Stimulated activated CD8-positive, alpha-beta memory T cell treated with anti-CD3 and anti-CD28 coated beads, Interleukin-4, amount 100 ng/mL, for 48 hours (primary cell): ENCODE measurements at places on chromosomes 1 and 21.

GRCh38 chr1:231493421-231494185, 34.9 kb upstream of the TSNAX start:
- no peak for DNase-seq

DNA sequence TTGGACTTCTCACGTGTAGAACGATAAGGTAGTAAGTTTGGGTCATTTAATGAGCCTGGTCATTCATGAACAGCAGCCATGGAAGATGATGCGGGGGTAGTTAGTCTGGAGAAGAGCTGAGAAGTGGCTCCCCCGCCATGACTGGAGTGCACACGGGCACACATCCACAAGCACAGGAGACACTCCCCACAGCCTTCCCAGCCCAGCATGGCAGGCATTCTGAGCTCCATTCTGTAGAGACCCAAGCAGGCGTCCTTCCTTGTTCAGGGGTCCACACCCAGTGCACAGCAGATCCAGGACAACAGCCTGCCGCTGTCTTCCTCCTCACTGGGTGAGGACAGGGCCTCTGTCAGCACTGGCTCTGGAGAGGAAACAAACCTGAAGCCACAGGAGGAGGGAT, 57.0 kb downstream of the SCCPDH start:
- no peak for DNase-seq

DNA sequence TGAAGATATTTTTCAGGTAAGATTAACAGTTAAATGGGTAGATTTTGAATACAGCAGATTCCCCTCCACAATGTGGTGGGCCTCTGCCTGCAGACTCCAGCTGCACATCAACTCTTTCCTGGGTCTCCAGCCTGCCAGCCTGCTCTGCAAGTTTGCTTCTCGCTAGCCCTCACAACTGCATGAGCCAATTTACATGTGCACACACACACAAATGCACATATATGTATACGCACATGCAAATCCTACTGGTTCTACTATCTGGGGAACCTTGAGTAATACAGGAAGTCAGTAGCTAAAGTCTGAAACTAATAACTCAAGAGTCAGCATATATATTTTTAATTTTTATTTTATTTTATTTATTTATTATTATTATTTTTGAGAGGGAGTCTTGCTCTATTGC, 34.8 kb upstream of the QSOX1 start:
- no peak for DNase-seq

DNA sequence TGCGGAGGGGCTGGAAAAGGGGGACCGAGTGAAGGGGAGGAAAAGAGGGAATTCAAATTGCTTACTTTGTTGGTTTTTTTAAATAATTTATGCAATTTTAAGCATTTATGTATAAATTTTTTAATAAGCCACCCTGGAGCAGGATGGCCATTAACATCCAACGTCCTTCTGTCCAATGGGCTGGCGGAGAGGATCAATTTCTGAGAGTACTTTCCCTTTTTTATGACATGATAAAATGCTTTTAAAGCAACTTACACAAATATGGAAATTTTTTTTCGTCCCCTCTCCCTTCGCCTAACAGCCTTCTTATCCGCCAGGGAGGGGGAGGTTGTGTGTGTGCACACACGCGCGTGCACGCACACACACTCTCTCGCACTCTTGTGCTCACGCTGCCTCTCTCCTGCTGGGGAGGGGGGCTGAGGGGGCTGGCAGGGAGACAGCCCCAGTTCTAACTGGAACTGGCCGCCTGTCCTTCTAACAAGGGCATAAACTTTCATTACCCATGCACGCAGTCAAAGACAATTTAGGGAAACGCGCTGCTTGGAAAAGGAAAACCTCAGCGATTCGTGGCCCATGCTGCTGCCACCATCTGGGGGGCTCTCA, 123.2 kb downstream of the CASZ1 start:
- DNase-seq = no peak

- no peak for DNase-seq
Observed at GRCh38 chr1:236706183-236706582, 19.9 kb downstream of the ACTN2 start.

DNA sequence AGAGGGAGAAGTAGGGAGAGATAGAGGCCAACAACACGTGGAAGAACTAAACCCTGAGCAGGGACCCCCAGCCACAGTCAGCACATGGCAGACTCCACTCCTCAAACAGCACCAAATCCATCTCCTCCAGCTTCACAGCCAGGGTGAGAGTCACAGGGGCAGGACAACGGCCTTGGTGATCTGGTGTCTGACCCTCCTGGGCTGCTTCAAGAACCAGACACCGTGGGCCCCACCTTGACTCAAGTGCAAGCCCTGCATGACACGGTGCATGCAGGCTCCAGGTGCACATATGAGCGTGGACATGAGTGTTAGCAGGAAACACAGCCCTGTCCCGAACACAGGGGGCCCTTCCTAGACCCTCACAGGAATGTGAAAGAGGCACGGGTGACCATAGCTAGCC, 21.9 kb downstream of the S100A7 start:
- DNase-seq = no peak

DNA sequence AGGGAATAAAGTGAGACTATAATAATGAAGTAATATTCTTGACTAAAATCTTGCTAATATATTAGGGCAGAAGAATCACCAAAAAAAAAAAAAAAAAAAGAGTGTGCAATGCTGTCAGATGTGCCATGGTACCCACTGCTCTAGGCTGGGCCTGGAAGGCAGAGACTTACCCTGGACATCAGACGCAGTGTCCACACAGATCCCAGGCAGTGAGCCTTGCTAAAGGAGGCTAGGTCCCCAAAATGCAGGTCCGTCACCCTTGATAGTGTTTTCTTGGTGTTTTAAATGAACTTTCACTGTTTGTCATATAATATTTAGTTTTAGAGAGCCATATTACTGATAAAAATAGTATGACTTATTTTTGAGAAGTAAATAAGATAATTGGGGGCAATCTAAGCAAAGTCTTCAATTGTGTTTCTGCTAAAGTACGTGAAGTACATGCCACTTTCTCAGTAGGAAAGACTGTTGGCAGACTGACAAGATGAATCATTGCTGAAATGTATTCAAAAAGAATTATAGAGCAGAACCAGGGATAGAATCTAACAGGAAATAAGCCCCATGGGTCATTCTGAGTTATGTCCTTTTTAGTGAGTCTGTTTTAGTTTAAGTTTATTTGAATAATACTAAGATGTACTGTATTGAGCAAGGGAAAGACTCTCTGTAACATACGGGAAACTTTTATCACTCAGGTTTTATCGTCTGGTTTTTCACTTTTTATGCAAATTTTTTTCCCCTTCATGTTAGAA, 74.6 kb upstream of the PDC start:
- no peak for DNase-seq

- DNase-seq = no peak
Observed at GRCh38 chr1:24233684-24234600, 46.9 kb upstream of the IFNLR1 start.

GRCh38 chr1:197771386-197771785, 3.9 kb downstream of the DENND1B start:
- no peak for DNase-seq

GRCh38 chr1:92778376-92778775, 6.5 kb downstream of the EVI5 start:
- DNase-seq = no peak

- DNase-seq = no peak
Observed at GRCh38 chr1:22402356-22403053, 49.1 kb upstream of the ZBTB40 start.

DNA sequence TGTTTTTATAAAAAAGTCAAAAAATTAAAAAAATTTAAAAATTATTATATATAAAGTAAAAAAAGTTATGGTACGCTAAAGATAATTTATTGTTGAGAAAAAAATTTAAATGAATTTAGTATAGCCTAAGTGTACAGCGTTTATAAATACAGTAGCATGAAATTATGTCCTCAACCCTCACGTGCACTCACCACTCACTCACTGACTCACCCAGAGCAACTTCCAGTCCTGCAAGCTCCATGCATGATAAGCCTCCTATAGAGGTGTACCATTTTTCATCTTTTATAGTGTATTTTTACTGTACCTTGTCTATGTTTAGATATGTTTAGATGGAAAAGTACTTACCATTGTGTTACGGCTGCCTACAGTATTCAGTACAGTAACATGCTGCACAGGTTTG, 5.1 kb downstream of the DISC1 start:
- DNase-seq = no peak

GRCh38 chr1:234613128-234613875, 3.3 kb upstream of the IRF2BP2 start:
- DNase-seq = no peak

GRCh38 chr1:214439352-214440119, 111.9 kb downstream of the PTPN14 start:
- peak; percentile 56 for DNase-seq

DNA sequence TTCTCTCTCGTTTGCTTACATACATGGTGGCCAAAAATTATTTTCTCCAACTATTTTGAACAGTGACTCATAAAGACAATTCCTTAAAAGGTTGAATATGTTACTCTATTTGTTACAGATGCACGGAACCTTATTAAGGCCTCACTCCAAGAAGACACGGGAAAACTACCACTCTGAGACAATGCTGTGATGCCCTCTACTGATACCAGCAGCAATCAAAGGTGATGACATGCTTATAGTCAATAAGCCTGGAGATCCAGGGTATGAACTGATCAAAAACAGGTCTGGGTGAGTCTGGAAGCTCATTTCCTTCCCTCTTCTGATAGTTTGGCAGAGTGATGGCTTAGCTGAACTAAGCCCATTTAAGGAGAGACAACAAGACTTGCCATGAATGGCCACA, 563.0 kb downstream of the LRRIQ3 start:
- DNase-seq = no peak

GRCh38 chr1:225880222-225880588, 2.0 kb downstream of the TMEM63A start:
- DNase-seq = no peak

DNA sequence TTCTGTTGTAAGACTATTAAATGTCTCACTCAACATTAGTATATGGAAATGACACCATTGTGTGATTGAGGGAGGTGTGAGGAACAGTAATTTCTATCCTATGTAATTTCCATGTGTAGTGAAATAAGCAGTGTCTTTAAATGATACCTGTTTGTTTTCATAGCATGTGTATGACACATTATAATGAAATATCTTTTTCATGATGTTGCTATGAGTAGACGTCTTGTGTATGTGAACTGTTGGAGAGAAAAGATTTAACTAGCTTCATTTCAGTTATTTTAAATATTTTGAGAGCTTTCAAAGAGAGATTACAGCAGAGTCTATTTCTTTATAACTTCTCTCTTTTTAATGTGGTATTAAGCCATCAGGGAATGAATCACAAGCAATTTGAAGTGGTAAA, 71.5 kb upstream of the QSOX1 start:
- no peak for DNase-seq

- DNase-seq = no peak
Observed at GRCh38 chr21:40732253-40733023, 114.5 kb downstream of the DSCAM start.

GRCh38 chr1:25695090-25695770, 78.6 kb downstream of the MAN1C1 start:
- no peak for DNase-seq

DNA sequence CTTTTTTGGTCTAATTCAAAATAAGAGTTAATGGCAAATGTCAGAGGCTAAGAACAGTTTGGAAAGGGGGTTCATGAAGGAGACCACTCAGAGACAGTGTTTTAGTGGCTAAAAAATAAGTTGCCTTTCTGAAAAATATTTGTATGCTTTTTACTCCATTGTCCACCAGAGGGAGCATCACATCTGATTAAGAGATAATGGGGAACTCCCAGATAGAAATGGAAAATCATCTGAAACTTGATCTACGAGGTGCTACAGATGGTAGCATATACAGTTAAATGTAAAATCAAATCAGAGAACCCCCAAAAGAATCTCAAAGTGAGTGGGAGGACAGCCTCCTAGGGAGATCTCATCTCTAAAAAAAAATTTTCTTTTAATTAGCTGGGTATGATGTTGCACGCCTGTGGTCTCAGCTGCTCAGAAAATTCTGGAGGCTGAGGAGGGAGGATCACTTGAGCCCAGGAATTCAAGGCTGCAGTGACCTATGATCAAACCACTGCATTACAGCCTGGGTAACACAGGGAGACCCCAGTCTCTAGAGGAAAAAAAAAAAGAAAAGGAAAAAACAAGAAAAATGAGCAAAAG, 9.7 kb downstream of the SMYD3 start:
- no peak for DNase-seq

DNA sequence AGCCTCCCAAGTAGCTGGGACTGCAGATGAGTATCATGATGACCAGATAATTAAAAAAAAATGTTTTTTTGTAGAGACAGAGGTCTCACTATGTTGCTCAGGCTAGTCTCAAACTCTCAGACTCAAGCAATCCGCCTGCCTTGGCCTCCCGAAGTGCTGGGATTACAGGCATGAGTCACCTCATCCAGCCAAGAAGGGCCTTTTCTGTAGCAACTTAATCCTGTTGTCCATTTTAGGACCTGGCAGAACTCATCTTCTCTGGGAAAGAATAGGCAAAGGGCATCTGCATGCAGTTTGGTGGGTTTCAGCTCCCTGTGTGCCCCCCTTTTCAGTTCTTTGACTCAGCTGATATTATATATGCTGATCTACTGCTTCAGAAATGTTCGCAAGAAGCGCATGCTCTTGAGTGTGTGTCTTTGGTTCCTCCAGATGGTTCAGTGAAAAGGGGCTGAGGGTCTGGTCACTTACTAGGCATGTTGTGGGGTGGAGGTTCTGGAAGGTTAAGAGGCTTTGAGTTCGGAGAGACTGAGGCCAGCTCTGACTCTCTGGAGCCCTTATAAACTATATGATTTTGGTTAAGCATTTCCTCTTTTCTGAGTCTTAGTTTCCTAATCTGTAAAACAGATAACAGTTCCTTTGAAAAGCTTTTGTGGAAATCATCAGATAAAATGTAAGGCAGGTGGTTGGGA, 19.4 kb upstream of the SRSF4 start:
- DNase-seq = no peak

DNA sequence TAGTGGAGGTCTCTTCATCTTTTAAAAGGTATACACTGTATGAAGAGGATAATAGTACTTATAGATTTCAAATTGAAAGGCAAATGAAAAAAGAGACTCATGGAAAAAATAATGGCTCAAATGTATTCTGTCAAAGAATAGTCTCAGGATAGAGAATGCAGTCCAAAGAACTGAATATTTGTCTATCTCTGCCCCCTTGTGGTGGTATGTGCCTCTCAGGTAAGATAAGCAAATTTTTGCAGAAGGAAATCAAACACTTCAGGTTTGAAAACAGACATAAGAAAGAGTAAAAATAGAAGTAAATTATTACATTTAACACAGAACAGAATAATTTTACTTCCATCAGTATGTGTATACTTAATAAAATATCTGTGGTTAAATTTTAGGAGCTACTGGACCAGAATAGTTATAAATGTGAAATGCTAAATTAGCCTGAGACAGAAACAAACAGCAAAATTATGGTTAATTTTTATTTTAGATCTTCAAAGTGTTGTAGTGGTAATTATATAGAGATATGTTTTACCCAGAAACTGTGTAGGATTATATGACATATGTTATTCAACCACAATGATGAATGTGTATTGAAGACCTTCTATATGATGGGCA, 164.4 kb upstream of the PALMD start:
- peak; percentile 27 for DNase-seq
